ENCODE measurements at places on chromosomes 3 and 15.

DNA sequence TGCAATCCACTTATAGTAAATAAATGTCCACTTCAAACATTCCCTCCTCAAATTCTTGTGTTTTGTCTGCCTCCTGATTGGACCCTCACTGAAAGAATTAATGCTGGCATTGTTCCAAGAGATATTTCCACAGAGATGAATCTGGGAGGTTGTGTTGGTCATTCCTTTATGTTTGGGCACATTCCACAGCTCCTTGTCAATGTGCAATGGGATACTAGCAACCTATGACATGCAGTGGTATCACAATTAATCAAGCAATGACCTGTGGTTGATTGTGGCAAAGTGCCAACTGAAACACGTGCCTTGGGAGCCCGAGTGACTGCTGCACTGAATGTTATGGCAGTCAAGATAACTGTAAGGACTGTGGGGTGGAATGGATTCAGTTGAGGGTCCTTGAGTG is 55.0 kb upstream of the SNRPN start:
- no peak for DNase-seq

DNA sequence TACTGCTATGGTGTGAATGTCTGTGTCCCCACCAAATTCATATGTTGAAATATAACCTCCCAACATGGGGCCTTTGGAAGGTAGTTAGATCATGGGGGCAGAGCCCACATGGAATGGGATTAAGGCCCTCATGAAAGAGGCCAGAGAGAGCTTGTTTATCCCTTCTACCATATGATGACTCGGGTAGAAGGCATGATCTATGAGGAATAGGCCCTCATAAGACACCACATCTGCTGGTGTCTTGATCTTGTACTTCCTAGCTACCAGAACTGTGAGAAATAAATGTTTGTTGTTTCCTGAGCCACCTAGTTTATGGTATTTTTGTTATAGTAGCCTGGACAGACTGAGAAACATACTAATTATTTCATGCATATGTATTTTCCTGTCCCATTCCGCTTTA is 51.9 kb downstream of the WWTR1 start:
- peak; percentile 67 for DNase-seq

DNA sequence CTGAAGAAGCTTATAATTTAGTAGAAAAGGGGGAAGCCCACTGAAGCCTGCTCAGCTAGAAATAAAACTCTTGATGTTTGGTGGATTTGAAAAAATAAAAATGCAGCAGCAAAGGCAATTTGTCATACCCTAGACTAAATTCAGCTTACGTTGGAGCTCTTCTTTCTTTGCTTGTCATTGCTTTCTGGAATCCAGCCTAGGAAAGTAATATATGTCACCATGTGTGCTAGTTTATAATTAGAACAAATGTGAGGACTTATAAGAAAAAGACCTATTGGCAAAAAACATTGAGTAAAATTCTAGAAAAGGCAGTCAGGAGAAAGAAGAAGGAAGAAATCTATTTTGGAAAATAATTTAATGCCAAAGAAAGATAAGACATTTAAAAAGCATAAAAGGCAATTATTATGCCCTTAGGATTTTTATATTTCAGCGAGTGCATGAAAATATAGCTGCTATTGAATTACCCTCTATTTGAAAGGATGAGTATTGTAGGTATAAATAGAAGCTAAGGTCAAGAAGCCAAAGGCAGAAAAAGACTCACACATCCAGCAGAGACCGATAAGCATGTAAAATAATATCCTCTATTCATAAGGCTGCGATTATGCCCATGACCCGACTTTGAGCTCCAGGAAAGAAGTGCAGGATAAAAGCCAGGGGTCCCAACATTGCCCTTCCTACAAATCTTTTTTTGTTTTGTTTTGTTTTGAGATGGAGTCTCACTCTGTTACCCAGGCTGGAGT is 10.6 kb upstream of the BTBD1 start:
- DNase-seq: peak; percentile 56

DNA sequence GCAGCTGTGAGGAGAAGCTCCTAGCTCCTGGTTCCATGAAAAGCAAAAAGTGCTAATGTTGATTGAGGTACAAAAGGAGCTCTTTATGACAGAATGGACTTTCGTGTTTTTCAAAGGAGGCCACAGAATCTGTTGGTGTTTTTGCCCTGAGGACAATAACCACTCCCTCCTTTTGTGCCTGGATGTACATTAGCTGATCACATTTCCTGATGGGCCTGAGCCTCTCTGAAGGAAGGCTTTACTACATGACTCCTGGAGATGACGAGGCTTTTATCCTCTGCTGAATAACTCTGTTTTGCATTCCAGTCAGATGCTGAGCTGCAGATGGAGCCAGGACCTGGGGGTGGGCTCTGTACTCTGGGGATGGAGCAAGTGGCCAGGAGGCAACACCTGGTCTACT is 301.9 kb downstream of the CACNA2D3 start:
- no peak for DNase-seq

DNA sequence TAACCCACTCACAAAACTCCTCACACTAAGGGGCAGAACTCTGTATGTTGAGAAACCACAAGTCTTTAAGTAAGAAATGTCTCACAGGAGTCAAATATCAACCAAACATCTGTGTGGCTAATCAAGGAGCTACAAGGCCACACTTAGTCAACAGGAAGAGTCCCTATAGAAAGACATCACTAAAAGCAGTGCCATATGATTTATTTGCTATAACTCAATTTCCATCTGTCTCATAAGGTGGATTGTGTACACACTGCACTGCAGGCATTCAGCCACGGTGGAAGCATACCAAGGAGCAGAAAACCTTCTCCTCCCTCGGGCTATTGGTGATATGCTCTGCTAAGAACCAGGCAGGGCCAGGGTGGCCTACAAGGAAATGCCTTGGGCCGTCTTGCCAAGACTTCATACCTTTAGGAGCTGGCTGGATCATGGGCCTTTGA is 197.6 kb upstream of the CFAP20DC start:
- no peak for DNase-seq

- DNase-seq: no peak
These were observed 466.9 kb downstream of the EPHB1 start for GRCh38 chr3:135261916-135262315.

- peak; percentile 66 for DNase-seq
These were observed 75.5 kb downstream of the EBLN2 start for GRCh38 chr3:73136941-73137340.

DNA sequence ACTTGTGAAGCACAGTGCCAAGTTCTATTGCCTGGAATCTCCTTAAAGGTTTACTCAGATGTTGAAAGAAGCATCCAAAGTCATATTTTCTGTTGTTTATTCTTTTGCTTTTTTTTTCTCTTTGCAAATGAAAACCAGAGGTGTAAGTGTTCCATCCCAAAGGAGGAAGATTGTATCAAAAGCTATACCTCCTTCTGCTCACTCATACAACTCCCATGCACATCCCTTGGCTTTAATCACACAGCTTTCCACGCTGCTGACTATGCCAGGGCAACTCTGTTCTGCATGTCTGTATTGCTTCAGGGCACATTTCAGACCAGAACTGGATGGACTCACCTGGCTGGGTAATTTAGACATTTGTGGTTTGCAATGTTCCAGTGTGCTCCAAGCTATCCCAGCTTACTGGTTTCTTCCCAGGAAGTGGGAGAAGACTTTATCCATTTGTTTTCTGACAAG is 399.6 kb upstream of the TBL1XR1 start:
- DNase-seq: no peak

GRCh38 chr15:24944954-24945353 is 9.8 kb upstream of the SNRPN start:
- DNase-seq: no peak

DNA sequence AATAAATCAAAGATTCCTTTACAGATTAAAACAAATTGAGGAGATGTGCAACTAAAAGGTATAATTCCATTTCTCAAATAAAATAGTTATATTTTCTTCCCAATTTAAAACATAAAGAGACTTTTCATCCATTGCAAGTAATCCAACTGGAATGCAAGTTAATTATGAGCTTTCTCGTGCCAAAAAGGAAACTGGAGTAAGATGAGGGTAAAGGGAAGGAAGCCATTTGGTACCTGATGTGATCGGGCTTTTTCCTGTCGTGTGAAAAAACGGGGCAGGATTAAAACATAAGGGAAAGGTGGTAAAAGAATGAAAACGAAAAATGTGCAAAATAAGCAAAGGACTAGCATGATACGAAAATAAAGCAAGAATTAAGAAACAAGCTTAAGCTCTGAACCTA is 41.8 kb upstream of the XXYLT1 start:
- no peak for DNase-seq

- no peak for DNase-seq
These were observed 32.5 kb downstream of the NME9 start for GRCh38 chr3:138297059-138297607.
